NCI-H1105 treated with DMSO at 0.1 percent for 48 hours (cell line): ENCODE measurements at places on chromosomes 4 and X.

DNA sequence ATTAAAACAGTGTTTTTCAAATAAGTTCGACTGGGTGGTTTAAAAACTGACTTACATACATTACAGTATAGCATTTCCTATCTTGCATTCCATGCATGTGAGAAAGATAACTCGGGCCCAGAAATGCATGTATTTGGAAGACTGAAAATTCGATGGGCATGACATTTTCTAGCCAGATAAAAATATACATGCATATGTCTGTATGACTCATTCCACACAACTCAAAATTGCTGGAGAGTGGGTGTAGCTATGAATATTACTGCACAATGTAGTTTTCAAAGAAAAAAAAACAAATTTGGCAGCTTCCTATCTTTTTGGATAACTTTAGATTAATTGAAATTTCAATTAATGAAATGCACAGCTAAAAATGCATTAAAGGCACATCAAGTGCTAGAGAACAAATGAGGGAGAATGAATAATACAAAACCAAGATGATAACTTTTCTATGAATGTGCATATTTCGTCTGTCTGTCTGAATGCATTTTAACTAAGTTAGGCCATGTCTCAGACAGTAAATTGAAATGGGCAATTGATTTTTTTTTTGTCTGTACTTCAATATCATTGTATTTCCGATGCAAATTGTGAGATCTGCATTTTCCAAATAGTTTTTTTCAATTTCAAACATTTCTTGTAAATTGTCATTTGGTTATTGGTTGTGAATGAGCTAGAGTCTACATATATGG lies 54.5 kb upstream of the GABRA2 start:
- DNase-seq = no peak

DNA sequence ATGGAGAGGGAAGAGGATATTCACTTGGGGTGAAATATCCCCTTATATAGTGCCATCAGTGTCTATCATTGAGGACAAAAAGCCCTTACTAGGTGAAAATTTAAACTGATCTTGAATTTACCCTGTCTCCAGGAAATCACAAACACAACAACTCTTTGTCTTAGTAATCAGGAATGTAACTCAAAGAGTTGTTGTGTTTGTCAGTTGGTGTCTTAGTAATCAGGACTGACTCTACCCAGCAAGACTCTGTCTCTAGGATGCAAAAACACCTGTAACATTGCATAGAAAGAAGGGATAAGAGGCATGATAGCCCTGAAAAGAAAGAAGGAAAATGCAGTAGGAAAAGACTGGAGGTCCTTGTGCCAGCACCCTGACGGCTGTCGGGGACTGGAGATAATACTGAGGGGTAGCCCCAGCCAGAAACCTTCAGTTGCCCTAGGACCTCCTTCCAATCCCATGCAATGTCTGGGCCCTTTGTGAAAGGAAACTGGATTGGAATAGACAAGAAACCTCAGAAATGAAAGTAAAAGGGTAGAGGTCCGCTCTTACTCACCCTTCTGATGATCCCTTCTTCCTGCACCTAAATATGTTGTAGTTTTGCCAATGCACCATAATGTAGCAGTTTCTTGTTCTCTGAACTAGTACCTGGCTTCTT lies 45.3 kb downstream of the HMGB2 start:
- no peak for DNase-seq

- DNase-seq = no peak
These were observed 58.4 kb upstream of the MSANTD1 start for GRCh38 chr4:3190549-3190948.

DNA sequence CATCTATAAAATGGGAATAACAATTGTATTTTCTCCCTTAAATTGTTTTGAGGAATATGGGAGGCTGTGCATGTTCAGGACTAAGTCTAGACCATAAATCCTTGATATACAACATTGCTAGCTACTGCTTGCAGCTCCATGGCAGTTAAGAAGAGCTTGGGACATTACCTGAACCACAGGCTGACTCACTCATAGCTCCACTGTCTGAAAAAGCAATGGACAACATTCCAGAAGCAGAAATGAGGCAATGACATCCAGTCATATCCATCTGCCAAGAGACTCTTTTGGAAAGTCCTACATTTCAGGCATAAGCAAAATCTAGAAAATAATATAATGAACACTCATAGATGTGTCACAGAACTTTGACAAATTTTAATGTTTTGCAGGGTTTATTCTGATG lies 167.3 kb upstream of the LEF1 start:
- no peak for DNase-seq

- no peak for DNase-seq
These were observed 158.1 kb upstream of the ATOH1 start for GRCh38 chr4:93670434-93670833.

GRCh38 chr4:20629186-20630106 lies 70.8 kb upstream of the PACRGL start:
- DNase-seq = no peak

- no peak for DNase-seq
These were observed 1021.8 kb downstream of the STPG2 start for GRCh38 chr4:97121493-97121892.

DNA sequence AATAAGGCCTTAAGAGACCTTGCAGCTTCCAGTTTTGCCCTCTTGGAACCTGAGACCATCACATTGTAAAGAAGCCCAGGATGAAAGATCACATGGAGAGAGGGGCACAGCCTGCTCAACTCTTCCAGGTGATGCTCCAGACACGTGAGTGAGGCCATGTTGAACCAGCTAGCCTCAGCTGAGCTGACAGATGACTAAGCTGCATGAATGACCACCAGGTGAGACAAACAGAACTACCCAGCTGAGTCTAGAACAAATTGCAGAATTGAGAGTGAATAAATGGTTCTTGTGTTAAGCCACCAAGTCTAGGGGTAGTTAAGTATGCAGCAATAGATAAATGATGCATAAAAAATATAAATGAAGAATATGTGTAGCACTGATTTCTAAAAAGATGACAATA lies 16.8 kb upstream of the GPR82 start:
- DNase-seq = no peak

GRCh38 chr4:100889898-100890297 lies 372.1 kb upstream of the EMCN start:
- DNase-seq = no peak

DNA sequence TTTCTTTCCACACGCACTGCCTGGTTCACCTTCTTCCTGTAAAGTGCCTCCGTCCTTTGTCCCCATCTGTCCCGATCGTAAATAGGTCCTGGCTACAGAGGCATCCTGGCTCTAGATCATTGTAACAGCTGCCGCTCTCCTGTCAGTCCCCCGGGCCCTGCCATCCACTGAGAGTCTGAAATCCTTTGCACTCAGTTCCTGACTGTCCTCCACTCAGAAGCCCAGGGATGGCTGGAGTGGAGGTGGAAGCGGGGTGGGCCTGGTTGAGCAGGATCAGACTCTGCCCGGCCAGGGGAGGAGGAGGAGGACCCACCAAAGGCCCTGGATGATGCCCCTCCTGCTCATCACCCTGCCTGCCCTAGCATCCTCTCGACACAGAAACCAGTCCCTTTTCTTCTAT lies 29.8 kb downstream of the PIGG start:
- DNase-seq = no peak

DNA sequence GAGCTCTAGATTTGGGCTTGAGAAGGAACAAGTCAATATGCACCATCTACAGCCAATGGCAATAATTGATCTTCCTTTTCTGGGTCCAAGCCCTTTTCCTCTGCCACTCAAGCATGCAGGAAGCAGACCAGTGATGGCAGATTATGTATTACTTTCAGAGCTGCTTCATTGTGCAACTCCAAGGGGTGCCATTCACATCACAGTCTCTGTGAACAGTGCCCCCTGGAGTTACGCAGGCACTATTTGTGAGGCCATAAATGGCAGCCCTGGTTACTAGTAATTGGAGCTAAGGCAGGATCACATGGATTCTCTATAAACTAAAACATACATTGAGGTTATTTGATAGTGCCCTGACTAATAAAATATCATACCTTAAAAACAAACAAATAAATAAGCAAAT lies 313.4 kb upstream of the SLC7A11 start:
- DNase-seq = no peak

GRCh38 chrX:106247162-106247561 lies 79.1 kb downstream of the PWWP3B start:
- DNase-seq = no peak

DNA sequence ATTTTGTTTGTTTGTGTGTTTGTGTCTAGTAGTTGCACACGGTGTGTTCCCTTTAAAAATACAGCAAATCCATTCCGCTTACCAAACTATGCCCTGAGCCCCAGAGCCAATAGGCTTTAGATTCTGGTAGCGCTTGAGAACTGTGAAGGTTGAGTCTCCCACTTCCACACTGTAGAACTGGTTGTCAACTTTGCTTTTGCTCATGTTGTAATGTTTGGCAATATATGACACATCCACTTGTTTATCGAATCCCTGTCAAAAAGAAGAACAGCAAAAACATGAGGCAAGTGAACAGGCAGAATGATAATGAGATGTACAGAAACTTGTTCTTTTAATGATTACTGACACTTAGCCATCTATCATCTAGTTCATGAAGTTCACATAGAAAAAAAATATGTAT lies 200.6 kb downstream of the MAPK10 start:
- DNase-seq = no peak

DNA sequence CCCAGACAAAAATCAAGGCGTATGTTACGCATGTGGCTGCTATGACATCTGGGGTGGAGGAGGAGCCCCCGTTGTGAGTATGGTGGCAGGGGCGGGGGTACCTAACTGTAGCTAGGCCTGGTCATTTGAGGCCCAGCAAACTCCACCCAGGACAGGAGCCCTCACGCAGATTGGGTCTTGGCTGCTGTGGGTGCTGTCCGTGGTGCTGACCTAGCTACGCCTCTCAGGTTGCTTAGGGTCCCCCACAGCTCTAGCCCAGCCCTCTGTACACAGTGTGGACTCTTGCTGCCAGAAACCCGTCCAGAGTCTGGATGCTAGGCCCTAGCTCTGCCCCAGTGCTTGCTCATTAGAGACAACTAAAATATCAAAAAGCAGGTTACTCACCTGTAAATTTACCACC lies 146.7 kb upstream of the PSAPL1 start:
- no peak for DNase-seq

DNA sequence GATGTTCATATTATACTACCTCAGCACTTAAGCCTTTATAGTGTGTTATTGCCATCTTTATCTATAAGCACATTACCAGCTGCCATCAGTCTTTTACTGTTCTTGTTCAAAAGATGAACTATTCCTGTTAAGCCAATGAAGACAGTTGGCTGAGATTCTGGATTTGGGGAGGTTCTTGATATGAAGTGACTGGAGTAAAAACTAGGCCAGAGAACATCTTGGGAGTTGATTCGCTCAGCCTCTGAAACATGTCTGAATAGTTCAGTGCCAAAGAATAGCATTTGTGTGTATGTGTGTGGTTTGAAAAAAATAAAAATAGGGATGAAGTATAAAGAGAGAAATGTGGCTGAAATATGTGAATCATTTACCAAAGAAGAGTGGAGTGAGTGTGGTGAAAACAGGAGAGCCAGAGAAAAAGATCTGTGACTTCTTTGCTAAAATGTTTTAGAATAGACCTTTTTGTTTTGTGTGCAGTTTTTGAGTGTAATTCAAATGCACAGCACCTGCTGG lies 15.2 kb downstream of the EXOC1 start:
- DNase-seq = no peak

GRCh38 chr4:145954924-145955339 lies 16.3 kb upstream of the ZNF827 start:
- no peak for DNase-seq

DNA sequence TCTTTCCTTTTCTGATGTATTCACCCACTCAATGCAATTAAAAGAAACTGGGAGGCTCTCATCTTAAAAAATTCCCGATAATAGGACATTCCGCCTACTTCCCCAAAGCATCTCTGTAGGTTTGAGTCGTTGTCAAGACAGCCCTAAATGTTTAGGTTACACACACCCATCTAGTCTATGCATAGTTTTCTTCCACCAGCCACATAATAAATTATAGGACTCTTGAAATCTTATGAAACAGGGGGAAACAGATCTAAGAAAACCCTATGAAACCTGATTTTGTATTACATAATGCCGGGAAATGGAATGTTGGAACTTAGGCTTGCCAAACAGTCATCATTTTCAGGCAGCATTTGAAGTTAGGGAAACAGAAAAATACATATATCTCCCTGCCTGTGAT lies 150.0 kb downstream of the PRKX start:
- DNase-seq = no peak

- DNase-seq = no peak
These were observed 49.5 kb downstream of the CAMK2D start for GRCh38 chr4:113711883-113712662.

DNA sequence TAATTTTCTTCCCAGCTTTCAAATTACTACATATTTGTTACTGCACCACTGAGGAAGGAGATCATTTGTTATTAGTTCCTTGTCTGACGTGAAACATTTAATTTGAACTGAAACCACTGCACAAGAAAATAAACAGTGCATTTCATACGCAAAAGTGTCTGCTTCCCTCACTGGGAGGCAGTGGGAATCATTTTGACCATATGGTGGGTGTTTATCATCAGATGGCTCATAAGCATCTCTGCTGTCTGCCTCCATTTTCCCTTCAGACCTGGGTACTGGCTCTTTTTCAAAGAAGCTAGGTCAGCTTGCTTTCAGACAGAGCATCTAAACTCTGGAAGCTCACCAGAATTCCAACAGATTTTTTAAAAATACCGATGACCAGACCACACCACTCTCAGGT lies 135.2 kb downstream of the PCDH19 start:
- no peak for DNase-seq

GRCh38 chrX:153633048-153633447 lies 14.0 kb upstream of the DUSP9 start:
- DNase-seq = no peak

- no peak for DNase-seq
These were observed 38.0 kb upstream of the PDK3 start for GRCh38 chrX:24426921-24427746.

DNA sequence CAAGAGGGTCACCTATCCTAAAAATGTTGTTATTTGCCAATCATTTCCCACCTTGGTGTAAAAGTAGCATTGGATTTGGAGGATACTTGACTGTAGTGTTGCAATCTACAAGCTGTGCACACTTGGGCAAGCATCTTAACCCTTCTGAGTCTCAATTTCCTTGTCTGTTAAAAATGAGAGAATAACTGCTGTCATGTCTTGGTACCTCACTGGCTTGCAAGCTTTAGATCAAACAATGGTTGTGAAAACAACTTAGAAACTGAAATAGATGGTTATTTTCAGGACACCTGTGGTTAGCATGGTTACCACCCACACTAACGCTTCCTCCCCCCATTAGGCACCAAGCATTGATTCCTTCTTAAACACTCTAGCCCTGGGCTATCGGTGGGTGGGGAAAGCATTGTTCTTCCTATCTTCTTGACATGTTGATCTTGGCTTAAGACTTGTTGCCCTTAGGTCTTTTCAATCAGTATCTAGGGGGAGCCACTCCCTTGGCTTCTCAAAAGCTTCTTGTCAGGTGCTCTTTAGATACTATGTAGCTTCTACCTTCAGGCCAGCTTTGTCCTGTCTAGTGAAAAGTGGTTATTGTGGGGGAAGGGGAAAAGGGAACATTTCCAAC lies 10.6 kb upstream of the AMOT start:
- no peak for DNase-seq

- DNase-seq = no peak
These were observed 159.8 kb upstream of the JADE1 start for GRCh38 chr4:128649575-128650205.

GRCh38 chr4:2850966-2851798 lies 7.5 kb downstream of the ADD1 start:
- no peak for DNase-seq

- no peak for DNase-seq
These were observed 454.9 kb downstream of the CCSER1 start for GRCh38 chr4:90582087-90582486.
